ENCODE measurements at places on chromosomes 4 and X.

GRCh38 chr4:528835-529234 is 29.8 kb downstream of the PIGG start:
- DNase-seq = no peak

GRCh38 chr4:155207534-155208257 is 740 bp upstream of the NPY2R start:
- no peak for DNase-seq

GRCh38 chr4:7909463-7910262 is 30.0 kb downstream of the AFAP1 start:
- DNase-seq = no peak

DNA sequence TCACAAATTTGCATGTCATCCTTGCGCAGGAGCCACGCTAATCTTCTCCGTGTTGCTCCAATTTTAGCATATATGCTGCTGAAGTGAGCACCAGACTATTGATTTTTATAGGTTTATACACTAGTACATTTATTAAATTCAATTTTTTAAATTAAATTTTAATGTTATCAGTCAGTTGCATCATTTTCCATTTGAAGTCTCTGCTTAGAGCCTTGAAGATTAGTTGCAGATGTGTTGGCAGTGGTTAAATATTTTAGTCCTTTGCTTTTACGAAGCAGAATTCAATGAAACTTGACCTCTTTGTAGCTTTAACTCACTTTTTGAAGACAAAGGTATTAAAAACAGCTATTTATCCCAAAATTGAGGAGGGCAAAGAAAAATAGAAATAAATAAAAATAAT is 16.5 kb downstream of the TRAPPC11 start:
- DNase-seq = no peak

DNA sequence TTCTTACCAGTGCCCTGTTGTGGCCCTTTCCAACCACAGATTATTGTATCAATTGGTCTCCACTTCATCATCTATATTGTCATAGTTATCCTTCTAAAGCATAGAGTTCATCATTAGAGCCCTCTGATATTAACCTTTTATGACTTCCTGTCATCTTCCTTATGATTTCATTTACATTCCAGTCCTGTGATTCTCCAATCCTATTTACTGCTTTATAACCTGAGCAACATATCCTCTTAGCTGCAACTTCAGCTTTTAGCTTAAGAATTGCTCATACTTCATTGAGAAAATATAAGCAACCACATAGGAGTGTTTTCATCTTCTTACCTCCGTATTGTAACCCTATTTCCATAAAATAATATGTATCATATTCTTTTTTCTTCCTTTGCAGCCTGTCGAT is 252.6 kb upstream of the CENPE start:
- no peak for DNase-seq

All from HS-5 (cell line).